ENCODE measurements at places on chromosomes 12 and 14.

GRCh38 chr14:75497191-75497590, 25.1 kb upstream of the BATF start:
- no peak for DNase-seq

- DNase-seq, result no peak
Measured at GRCh38 chr12:47941475-47941780, 22.0 kb upstream of the TMEM106C start.

DNA sequence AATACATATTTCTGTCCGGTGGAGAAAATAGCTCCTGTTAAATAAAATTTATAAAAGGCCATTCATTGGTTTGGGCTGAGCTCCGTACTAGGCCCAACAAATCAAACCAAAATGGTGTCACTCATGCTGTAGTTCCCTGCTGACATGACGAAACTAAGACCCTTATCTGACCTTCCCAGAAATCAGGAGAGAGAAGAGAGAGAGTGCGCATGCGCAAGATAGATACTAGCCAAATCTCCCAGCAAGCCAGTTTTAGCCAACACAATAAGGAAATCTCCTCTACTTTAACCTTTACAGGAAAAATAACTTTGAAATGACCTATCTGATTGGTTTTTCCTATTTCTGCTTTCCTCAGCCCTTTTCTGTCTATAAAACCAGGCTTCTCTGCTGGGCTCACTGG, 152.7 kb upstream of the RMST start:
- no peak for DNase-seq

DNA sequence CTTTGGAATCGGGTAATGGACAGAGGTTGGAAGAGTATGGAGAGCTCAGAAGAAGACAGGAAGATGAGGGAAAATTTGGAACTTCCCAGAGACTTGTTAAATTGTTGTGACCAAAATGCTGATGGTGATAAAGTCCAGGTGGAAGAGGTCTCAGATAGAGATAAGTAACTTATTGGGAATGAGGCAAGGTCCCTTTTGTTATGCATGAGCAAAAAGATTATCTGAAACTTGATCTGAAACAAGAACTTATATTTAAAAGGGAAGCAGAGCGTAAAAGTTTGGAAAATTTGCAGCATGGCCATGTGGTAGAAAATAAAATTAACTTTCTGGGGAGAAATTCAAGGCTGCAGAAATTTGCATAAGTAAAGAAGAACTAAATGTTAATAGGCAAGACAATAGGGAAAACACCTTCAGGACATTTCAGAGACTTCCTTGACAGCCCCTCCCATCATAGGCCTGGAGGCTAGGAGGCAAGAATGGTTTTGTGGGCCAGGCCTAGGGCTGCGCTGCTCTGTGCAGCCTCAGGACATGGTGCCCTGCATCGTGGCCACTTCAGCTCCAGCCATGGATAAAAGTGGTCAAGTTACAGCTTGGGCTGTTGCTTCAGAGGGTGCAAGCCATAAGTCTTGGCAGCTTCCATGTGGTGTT, 425.7 kb upstream of the PRICKLE1 start:
- DNase-seq, result no peak

GRCh38 chr12:72729451-72730010, 457.4 kb downstream of the TRHDE start:
- DNase-seq, result no peak

- DNase-seq, result no peak
Measured at GRCh38 chr12:78571953-78572352, 292.6 kb upstream of the SYT1 start.

DNA sequence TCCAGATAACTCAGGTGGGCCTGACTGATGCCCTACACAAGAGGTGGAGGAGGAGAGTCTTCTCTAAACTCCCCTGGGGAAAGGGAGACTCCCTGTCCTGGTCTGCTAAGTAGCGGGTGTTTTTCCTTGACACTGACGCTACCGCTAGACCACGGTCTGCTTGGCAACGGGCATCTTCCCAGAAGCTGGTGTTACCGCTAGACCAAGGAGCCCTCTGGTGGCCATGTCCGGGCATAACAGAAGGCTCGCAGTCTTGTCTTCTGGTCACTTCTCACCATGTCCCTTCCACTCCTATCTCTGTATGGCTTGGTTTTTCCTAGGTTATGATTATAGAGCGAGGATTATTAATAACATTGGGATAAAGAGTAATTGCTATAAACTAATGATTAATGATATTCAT, 965.5 kb downstream of the TMEM121 start:
- DNase-seq, result no peak

GRCh38 chr14:66662374-66662773, 154.4 kb downstream of the GPHN start:
- DNase-seq, result no peak

- no peak for DNase-seq
Measured at GRCh38 chr14:67984274-67984673, 164.7 kb downstream of the RAD51B start.

DNA sequence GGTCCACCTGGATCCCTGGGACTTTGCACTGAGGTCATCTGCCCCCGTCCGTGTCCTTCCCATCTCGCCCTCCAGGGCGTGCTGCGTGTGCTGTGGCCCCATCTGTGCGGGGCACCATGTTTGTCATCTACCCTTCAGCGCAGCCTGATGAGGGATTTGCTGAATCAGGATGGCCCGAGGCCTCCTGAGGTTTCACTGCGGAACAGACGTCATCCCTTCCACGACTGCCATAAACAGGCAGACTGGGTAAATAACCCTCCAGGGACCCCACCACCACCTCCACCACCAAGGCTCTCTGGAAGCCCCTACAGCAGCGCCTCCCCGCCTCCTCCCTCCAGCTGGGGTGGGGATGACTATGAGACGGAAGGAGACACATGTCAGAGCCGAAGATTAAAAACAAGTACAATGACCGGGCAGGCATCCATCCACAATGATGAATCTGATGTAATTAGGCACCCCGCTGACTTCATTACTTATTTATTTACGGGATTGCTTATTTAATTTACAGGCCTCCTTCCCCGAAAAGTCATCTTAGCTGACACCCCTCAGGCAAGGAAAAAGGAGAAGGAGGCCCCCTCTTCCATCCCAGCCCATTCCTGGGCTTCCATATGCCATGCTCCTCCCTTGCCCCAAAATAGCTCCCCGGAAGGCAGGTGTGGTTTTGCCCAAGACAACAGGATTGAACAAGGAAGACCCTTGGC, 39.4 kb downstream of the NCOR2 start:
- no peak for DNase-seq

GRCh38 chr14:94550041-94550440, 11.2 kb upstream of the SERPINA4 start:
- no peak for DNase-seq
